T47D (cell line): ENCODE measurements at places on chromosomes 2 and 18.

- DNase-seq = no peak
These were observed 353.8 kb upstream of the SPRED2 start for GRCh38 chr2:65786007-65786717.

GRCh38 chr18:32257084-32257785, 67.4 kb downstream of the MEP1B start:
- no peak for DNase-seq

DNA sequence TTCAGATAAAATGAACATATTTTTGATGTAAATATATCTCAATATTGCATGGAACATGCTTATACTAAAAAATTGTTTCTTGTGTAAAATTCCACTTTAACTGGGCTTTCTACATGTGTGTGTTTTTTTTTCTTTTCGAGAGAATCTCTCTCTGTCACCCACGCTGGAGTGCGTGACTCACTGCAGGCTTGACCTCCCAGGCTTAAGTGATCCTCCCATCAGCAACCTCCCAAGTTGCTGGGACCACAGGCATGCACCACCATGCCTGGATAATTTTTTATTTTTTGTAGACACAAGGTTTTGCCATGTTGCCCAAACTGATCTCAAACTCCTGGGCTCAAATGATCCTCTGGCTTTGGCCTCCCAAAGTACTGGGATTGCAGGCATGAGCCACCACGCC, 254.6 kb downstream of the LOXHD1 start:
- no peak for DNase-seq

GRCh38 chr2:178295906-178296305, 101.6 kb downstream of the OSBPL6 start:
- no peak for DNase-seq

DNA sequence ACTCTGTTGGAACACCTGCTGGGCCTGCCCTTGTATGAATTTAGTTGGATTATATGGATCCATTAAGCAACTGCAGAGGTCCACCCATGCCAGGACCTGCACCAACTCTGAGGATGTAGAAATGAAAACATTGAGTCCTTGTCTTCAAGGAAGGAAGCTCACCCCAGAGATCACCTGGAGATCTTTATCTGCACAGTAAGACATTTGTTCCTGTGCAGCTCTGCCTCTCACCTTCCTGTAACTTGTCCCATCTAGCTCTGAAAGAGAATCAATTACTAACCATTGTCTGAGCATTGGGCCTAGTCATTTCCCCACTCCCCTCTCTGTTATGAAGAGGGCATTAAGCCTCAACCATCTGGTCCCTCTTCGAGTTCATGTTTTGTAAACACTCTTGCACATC, 105.2 kb upstream of the YWHAQ start:
- no peak for DNase-seq

DNA sequence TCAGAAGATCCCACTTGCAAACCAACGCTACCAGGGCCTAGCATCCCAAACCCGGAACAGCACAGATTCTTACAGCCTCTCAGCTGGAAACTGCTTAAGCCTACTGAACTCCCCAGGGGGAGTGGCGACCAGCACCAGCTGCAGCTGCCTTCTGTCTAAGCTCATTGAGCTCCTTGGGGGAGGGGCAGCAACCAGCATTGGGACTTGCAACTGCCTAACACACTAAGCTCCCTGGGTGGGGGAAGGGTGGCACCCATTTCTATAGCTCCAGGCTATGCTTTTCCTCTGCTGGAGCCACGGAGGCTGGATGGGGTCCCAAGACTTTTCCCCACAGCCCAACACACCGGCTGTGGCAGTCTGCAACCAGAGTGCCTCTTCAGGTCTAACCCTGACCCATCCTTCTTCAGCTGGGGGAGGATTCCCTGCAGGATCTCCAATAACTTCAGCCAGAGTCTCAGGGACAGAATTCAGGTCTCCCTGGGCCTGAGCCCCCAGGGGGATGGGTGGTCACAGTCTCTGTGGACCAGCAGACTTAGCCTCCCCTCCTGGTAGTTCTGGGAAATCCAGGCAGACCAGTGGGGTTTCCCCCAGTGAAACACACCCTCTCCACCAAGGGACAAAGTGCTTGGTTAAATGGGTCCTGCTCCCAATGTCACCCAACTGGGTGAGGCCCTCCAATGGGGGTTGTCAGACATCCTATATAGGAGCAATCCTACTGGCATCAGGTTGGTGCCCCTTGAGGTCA, 45.9 kb upstream of the ITGA4 start:
- no peak for DNase-seq

DNA sequence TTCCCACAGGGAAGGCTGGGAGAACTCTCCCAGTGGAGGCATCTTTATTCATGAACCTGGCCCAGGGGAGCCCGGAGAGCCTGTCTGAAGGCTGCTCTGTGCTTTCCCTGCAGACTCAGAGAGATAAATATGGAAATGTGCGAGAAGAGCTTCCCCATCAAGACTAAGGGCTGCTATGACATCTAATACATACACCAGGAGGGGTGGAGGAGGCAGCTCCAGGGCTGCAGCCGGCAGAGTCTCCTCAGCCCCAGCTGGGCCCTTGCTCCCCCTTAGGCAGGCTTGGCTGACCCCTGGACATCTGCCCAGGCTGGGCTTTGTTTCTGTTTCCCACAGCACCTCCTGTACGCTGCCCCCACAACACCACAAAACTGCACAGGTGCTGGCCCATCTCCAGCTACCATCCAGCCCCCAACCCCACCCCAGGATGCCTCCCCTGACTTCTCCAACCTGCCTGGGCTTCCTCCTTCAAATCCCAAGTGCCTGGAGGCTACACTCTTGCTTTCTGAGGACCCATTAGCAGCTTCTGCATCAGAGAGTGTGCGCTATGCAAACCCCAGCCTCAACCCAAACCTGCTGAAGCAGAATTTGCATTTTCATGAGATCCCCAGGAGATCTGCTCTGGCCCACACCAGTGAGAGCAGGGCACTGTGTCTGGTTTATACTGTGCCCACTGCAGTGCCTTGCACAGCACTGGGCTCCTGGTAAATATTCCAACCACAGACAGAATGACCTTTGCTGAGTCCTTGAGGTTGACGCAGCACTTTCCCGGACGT, 96.8 kb downstream of the VSNL1 start:
- DNase-seq = no peak

GRCh38 chr2:56444339-56444738, 260.5 kb downstream of the CCDC85A start:
- peak; percentile 10 for DNase-seq

- no peak for DNase-seq
These were observed 130.9 kb upstream of the SMAD7 start for GRCh38 chr18:49081511-49082155.

DNA sequence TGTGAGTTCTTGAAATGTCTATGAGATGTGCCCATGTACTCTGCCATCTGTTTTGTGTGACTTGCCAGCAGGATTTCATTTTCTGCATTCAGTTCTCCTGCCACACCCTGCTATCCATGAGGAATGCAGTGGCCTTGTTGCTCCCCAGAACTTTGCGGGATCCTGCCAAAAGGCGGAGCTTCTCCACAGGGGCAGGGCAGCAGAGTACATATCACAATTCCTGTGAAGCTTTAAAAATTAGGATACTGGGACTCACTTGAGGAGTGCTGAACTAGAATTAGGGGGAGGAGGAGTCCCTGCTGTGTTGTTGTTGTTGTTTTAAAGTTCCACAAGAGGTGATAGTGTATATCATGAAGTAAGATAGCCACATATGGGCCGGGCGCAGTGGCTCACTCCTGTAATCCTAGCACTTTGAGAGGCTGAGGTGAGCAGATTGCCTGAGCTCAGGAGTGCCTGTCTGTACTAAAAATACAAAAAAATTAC, 76.4 kb downstream of the TANC1 start:
- DNase-seq = no peak
